Inflammatory macrophage (primary cell): ENCODE measurements at places on chromosomes 2 and 18.

DNA sequence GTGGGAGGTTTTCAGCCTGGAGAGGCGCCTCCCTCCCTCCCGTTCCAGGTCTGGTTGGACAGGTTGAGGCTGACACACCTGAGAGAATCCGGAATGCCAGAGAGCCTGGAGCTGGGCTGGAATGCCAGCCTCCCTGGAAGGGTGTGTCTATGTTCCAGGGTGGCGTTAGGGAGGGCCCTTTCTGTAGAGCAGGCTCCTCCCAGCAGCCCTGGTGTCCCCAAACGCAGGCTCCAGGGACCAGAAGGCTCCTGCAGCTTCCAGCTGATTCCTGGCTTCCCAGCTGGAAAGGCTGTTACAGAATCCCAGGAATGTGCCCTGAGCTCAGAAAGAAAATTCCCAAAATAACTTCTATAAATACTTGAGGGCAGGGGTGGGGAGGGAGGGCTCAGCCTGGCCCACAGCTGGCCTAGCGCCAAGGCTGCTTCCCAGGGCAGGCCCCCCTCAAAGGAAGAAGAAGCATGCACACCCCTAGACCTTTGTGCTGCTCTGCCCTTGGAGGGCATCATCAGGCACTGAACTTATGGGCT lies 85.4 kb downstream of the STPG4 start:
- no peak for DNase-seq

GRCh38 chr2:46009315-46009714 lies 287.9 kb upstream of the EPAS1 start:
- no peak for DNase-seq

DNA sequence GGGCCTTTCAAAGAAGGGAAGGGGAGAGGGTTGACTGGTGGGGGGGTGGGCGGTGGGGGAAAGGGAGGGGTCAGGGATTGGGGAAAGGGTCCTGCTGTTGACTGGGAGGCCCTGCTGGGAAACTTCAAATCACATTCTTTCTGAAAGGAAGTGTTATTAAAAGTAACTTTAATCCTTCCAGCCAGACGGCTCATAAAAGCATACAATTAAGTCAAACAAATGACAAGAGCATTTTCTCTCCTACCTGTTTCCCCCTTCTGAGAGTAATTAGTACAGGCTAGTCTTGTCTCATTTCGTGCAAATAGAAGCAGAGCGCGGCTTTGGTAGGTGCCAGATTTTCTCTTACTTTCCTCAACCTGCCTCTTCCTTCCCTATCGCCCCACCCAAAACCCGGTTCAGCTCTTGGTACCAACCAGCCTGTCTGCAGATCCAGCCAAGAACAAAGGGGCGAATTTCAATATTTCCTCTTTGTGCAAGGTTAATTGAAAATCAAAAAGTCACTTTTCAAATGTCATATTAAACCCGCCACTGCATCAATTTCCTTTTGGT lies 2112.6 kb upstream of the PIK3C3 start:
- no peak for DNase-seq

DNA sequence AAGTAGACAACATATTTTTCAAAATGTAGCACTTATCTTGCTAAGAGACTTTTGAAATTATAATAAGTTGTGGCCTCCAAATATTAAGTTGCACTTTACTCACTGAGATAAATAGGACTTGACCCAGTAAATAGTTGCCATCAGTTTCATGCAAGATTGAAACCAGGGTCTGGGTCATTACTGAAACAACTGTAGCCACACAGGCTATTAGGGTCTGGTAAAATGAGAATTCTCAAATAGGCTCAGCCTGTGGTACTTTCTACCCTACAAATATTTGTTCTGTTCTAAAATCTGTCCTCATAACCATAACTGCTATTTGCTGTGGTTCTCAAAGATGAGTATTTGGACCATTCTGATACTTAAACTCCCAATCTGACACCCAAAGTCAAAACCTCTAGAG lies 115.4 kb upstream of the STK17B start:
- DNase-seq = no peak

DNA sequence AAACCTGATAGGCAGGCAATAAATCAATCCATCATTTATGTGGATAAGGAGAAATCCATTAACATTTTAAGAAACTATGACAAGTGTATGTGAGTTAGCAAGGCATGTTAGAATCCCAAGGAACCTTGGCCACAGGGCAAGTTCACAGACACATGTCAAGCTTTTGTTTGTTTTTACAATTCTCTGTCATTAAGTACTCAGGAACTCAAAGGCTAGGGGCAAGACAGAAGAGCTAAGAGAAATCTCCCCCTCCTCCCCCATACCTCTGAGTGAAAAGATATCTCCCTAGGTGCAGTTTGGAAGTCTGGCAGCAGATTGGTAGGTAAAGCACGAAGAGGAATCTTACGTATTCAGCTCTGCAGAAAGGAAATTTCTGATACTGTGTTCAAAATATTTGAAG lies 348.1 kb downstream of the IRS1 start:
- DNase-seq = no peak

DNA sequence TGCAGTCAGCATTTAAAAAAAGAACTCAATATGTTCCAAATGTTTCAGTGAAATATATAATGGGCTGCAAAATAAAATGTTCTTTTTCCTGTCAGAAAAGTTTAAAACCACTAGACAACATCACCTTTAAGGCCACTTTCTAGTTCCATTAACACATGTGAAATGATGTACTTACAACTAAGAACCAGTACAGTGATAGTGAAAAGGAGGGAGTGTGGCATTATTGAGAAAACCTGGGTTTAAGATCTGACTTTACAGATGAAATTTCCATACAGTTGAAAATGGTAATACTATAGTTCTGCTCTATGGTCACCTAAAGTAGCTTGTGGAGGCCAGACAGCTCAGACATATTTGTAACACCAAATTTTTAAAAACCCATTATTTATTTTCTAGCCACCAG lies 14.7 kb downstream of the MEX3C start:
- no peak for DNase-seq

GRCh38 chr2:216774620-216775019 lies 79.3 kb upstream of the IGFBP5 start:
- no peak for DNase-seq

DNA sequence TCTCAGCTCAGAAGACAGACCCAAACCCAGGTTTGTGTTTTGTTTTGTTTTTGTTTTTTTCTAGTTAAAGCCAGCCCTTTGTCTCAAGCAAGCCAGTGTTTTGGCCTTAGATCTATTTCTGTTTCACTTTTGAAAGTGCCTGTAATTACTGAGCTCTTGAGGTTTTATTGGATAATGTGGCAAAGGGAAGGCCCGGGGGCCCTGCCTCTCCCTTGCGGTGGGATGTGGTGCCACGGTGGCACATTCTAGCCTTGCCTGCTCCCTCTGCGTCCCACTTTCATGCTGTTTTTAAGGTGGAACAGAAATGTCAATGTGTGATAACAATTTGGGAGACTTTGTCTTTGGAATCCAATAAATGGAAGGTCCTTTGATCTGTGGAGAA lies 2.5 kb downstream of the HPCAL1 start:
- DNase-seq = no peak

- DNase-seq = no peak
These were observed 388.6 kb downstream of the PARD3B start for GRCh38 chr2:204933735-204934374.

DNA sequence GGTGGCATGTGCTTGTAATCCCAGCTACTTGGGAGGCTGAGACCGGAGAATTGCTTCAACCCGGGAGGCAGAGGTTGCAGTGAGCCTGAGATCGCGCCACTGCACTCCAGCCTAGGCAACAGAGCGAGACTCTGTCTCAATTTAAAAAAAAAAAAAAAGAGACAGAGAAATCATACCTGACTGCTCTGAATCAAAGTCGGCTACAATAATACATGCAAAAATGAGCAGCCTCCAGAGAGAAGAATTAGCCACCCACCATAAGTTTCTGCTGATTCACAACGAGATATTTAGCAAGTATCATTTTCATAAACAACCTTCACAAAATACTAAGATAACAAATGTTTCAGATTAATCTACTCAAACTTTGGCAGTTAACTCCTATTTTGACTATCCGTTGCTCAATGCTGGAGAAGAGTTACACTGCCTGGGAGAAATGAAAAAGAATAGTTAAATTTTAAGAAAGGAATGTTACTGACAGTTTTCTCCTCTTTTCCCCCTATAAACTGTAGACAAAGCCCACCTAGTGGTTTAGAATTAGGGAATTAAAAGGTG lies 1.5 kb downstream of the OSBPL1A start:
- DNase-seq = no peak

GRCh38 chr2:236608188-236608525 lies 38.5 kb downstream of the ACKR3 start:
- no peak for DNase-seq

GRCh38 chr2:23828986-23829385 lies 97.9 kb downstream of the ATAD2B start:
- no peak for DNase-seq

GRCh38 chr2:197235711-197236110 lies 74.9 kb downstream of the ANKRD44 start:
- DNase-seq = no peak

- no peak for DNase-seq
These were observed 20.0 kb downstream of the SMC6 start for GRCh38 chr2:17733599-17733998.
